ENCODE measurements at places on chromosomes 12 and 14.

DNA sequence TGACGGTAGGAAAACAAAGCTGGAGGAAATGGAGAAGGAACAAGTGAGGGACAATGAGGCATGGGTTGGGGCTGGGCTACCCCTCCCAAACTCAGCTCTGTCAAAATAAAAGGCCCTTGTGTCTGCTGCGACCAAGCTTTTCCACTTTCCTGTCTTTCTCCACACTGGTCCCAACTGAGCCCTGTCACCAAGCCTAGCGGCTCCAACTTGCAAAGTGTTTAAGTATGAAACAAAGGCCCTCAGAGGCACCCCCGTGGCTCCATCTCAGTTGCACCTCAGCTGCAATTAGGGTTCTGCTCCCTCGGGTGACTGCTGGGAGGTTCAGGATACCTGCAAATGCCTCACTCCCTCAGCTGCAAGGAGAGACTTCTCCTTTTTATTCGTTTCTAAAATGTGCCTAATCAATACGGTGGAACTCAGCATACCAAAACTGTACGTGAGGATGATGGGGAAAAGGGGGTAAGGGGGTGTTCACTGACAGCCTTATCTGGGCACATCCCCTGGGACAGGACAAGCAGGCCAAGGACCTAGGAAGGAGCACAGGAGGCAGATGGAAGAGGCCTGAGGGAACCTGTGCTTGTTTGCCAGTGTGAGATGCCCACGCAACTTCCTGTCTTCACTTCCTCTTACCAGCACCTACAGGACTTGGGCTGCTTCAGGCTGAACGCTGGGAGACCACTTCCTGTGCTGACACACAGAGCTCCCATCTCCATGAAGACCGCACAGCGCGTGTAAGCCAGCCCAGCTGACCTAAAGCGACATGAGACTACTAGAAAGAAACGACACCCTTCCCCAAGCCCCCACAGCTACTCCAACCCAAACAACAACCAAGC lies 8.9 kb downstream of the VAMP1 start:
- DNase-seq, result no peak

- DNase-seq, result no peak
These were observed 628.9 kb upstream of the TBX3 start for GRCh38 chr12:115312901-115313300.

DNA sequence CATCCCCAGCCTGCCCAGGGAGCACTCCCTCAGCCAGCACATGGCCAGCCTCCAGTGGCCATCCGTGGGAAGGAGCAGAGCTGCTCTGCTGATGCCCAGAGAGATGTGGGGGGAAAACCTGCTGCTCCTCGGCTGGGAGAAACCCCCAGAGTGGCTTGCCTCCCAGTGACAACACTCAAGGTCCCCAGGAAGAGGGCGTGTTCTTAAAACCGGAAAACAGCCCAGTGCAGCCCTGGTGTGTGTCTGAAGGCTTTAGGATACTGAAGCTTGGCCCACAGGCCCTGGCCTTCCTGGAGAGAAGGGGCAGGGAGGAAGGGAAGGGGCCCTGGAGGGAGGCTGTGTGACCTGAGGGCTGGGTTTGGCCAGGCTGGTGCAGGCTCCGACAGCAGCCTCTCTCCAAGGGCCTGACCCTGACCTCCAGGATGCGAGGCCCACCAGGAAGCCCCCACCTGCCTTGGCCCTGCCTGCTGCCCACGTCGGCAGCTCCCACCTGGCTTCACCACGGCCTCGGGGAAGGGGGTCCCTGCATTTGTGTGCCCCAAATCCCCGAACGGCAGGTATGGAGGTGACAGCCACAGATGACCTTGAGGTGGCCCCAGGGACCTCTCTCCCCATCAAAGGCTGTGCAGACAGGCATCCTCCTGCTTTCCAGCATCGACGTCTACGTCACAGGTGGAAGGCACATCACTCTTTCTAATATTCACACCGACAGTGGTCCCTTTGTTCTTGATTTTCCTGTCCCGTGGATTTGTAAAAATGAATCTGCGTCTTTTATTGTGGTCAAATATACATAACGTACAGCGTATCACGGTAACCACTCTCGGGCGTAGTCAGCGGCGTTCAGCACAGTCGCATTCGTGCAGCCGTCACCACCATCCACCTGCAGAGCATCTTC lies 190.0 kb upstream of the C14orf180 start:
- no peak for DNase-seq

DNA sequence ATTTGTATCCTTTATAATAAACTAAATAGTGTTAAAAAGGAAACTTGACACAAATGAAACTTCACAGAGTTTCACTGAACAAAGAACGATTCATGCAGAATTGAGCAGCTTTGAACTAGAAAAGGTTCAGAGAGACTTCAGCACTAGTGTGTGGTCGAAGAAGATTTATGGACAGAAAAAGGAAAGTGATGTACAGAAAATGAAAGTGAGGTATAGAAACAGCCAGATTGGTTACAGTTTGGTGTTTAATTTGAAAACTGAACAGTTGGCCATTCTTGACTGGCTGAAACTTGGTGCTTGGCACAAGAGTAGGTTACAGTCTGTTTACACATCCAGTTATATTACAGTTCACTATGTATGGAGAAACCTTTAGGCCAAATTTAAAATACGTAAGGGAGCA lies 207.1 kb downstream of the GALC start:
- no peak for DNase-seq

- DNase-seq, result no peak
These were observed 100.1 kb downstream of the SCARB1 start for GRCh38 chr12:124763594-124763979.

GRCh38 chr14:90402016-90402415 lies 5.2 kb downstream of the CALM1 start:
- DNase-seq, result no peak

GRCh38 chr12:110540048-110540447 lies 37.9 kb downstream of the RAD9B start:
- no peak for DNase-seq

DNA sequence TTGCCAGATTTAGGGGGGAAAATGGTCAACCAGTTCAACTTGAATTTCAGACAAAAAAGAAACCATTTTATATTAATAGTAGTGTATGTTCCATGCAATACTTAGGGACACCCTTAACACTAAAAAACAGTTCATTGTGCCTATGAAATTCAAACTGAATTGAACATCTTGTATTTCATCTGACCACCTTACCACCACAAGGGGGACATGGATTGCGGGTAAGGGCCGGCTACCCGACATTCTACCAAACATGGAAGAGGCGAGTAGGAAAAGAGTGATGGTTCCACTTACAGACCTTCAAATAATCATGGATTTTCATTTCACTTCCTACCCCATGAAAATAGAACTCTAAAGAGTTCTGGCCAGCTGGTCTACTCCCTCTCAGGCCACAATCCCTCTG lies 10.3 kb upstream of the STK38L start:
- DNase-seq, result no peak

DNA sequence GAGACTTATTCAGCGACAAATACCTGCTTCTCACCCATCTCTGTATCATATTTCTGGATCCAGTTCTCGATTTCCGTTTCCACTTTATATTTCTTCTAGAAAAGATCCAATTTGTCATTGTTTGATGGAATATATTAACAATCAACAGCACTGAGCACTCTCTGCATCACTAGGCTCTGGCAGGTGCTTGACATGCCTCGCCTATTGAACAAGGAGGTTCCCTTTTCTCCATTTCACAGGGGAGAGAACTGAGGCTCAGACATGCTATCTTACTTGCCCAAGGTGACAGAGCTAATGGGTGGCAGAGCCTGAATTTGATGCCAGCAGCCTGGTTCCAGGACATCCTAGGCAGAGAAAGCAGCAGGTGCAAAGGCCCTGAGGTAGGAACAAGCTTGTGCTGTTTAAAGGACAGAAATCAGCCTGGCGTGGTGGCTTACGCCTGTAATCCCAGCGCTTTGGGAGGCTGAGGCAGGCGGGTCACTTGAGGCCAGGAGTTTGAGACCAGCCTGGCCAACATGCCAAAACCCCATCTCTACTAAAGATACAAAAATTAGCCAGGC lies 12.1 kb downstream of the RITA1 start:
- DNase-seq, result no peak

DNA sequence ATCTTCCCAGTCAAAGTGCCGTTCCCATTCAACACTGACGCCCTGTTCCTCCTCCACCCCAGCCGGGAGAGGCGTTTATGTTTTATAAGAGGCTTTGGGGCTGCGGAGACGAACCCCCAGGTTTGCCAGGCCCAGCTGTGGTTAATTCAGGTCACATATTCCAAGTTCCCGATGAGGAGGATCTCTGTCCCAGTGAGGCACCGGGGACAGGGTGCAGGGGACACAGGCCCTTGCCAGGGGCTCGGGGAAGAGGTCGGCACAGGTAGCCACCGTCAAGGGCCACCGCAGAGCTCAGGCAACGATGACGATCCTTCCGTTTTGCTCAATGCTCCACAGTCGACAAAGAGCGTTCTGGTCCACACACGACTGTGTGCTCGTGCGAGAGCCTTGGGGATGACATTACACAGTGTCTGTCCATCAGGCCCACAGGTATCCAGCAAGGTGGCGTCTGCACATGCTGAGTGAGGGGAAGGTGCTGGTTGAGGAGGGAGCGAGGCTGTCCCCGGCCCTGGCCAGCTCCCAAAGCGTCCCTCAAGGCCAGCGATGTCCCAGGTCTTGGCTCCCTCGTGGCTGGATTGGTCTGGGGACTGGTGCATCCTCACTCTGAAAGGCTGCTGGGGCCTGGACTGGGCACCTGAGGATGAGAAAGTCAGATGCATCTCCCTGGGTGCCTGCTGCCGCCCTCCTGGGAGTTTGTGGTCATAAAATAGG lies 189.2 kb upstream of the C14orf180 start:
- no peak for DNase-seq

GRCh38 chr14:51207621-51208020 lies 32.4 kb upstream of the TMX1 start:
- DNase-seq, result no peak
